ENCODE measurements at places on chromosomes 7 and 10. TPM values are rescaled to one million over a fixed set of nuclear protein-coding genes. Genes with fewer than 3 reads are reported as not detected.
A peak's percentile ranks its signal among the peaks of the same experiment; 100 is the strongest.

DNA sequence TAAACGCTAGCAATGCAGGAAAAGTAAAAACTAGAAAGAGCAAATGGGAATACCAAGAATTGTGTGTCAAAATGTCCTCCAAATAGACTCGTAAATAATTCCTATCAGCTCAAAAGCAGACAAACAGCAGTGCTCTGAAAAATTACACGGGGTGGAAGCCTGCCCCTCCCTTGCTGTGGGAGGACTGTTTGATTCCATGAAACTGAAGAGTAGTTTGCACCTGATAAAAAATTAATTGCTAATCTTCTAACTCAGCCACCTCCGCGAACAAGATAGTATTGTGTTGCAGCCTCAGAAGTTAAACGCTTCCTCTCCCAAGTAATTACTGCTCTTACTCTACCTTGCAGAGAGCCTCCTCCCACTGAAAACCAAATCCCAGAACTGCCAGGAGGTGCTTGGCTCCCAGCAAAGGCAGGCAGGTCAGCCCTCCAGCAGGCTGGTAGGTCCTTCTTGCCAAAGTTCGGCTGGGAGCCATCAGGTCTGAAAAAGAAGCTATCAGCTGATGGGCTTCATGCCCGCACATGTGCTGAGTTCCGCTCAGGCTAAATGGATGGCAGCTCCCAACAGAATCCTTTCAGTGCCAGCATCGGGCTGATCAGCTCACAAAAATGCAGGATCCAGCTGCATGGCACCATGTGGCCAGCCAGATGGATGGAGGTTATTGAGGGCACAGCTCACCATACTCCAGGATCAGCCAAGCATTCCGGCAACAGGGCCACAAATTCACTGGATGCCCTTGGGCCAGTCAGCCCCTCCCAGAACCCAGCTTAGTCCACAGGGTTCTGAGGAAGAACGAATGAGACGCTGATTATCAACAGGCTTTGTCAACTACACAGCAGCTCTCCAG is 37.1 kb downstream of the MAD1L1 start:
- DNase-seq, result no peak

DNA sequence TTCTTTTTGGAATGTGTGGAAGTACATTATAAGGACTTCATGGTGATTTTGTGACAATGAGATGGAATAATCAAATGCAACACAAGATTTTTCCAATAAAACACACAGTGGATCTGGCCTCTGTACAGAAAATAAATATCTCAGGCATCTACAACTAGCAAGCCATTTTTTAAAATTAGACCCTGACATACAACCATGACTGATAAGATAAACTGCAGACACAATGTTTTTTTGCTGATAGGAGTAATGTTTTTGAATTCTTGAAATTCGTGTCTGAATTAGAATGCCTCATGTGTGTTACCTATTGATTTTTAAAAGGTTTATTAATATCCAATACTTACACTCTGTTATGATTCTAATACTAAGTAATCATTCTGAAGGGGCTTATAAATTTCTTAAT is 328.1 kb downstream of the HGF start:
- no peak for DNase-seq

The LOXL4 gene
- 7.8 TPM for total RNA-seq

The MPP7 gene
- total RNA-seq, result 9.1 TPM

DNA sequence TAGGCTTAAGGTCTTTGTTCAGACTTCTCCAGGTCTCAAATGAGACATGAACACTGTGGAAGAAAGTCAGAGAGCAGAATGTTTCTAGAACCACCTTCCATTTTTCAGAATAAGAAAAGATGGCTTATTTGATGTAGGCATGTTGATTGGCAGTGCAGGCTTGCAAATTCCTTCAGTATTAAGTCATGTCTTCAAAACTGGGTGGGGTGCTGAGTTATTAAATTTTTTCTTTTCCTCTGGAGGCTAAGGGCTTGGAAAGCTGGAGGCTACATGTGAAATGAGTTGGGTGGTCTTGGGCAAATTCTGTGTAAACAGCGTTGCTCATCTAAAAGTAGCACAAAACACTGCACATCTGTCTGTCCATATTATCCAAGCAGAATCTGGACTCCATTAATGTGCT is 62.8 kb downstream of the PRTFDC1 start:
- peak; percentile 65 for DNase-seq

DNA sequence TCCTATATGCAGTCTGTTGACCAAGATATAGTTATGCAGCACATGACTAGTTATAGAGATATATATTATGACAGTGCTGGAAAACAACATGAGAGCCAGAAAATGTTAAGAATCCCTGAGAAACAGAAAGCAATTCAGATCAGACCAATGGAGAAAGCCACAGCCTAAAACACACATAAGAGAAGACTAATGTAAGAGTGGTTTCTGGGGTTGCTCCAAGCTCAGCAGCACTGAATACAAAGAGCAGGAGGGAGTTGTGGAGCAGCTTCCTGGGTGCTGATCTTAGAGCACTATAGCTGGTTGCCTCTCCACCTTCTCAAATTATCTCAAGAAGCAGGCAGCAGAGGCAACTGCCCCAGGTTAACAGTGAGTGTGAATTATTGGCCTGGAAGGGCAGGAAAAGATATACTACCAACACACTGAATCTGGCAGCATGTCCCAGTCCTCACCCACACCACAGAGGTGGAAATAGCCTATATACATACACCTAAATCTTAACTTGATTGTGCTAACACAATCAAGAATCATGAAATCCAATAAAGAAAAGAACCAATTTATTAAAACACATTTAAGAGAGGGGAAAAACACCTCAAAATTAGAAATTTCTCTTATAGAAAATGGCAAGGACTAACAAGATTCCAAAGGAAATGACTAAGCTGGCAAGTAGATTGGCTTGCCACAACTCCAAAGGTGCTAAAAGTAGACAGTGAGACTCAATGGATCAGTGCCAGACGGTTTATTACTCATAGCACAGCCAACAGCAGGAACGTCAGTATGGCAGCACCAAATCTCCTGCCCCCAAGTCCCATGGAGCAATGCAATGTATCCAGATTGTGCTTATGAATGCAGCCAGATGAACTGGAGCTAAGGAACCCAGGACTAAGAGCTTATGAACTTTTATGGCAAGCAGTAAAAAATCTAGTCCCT is 5.1 kb downstream of the PTTG1IP2 start:
- peak; percentile 86 for DNase-seq

The CUX1 gene
- 39.6 TPM for total RNA-seq

The NRP1 gene
- total RNA-seq, result 482 TPM

GRCh38 chr10:43135656-43136055 is 2.6 kb upstream of the CSGALNACT2 start:
- DNase-seq, result no peak

GRCh38 chr10:75451831-75452230 is 20.4 kb downstream of the LRMDA start:
- DNase-seq, result no peak

- peak; percentile 53 for DNase-seq
These were observed 2.9 kb upstream of the RBM20 start for GRCh38 chr10:110641256-110641655.

DNA sequence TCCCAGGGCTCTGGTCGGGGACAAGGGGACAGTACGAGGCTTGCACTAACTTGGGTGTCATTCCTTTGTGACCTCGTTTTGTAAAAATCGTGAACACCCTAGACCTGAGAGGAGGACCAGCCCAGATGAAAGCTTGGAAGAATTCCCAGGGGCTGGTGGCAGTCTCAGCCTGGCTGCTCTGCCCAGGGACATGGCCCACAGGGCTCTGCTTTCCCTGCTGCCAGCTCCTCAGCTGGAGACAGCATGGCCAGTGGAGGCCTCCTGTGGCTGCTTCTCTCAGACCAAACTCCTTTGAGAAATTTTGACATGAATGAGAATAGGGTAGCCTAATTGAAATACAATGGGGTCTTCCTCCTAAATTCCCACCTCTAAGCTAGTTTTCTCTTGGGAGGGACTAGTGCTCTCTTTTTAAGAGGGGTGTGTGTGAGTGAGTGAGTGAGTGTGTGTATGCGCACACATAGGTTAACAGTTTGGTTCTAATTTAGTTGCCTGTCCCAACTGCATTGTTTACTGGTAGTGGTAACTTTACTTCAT is 140.3 kb upstream of the EFCAB10 start:
- DNase-seq, result no peak

DNA sequence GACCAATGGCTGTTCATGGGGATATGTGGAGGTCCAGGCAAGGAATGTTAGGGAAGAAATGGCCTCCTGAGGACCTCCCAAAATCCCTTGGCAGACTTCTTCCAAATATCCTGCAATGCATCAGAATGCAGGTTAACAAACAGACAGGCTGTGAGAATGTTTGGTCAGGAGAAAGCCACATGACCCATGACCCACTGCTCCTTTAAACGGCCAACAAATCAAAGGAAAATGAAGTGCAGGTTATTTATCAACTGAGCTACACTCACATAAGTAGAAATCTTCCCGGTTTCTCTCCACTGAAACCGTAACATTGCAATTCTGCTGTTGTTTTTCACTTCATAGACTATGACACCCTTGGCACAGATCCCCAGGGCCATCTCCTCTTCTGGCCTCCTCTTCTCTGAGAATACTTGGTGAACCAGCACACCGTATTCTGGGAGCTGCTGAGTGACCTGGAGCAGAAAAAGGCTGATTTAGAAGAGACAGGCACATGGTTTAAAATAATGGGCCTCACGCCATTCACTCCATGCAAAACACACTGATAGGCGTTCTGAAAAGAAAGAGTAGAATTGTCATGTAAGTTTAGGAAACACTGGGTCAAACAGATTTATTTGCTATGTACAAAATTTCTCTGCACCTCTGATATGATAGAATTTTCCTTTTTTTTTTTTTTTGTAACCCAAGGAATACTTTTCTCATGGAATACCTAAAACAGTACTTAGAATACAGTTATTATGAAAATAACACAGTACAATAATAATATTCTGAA is 67.8 kb downstream of the FRMPD2 start:
- no peak for DNase-seq

DNA sequence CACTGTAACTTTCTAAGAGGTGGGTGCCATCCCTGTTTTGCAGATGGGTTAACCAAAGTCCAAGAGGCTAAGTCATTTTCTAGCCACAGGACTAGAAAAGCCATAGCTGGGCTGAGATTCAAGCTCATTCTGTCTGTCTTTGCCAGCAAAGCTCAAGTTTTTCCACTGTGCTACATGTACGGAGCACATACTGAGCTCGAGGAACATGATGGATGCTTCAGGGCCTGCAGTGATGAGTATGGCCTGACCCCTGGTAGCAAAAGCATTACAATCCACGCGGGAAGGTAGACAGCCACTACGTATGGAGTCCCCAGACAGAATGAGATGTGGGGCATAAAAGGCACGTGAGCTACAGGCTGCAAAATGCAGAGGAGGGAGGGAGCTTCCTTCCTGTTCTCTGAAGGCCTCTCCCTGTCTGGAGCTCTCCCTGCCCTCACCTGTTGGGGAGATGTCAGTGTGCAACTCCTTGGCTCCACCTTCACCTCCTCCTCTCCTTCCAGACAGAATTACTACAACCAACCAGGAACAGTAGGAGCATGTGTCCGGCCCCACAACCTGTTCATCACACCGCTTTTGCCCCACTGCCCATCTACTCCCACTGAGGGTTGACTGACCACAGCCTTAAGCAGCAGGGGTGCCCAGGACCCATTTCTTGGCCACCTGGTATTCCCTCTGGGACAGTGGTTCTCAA is 16.4 kb downstream of the ITPRIP start:
- no peak for DNase-seq

GRCh38 chr10:30534465-30535144 is 94.9 kb downstream of the LYZL2 start:
- peak; percentile 78 for DNase-seq

DNA sequence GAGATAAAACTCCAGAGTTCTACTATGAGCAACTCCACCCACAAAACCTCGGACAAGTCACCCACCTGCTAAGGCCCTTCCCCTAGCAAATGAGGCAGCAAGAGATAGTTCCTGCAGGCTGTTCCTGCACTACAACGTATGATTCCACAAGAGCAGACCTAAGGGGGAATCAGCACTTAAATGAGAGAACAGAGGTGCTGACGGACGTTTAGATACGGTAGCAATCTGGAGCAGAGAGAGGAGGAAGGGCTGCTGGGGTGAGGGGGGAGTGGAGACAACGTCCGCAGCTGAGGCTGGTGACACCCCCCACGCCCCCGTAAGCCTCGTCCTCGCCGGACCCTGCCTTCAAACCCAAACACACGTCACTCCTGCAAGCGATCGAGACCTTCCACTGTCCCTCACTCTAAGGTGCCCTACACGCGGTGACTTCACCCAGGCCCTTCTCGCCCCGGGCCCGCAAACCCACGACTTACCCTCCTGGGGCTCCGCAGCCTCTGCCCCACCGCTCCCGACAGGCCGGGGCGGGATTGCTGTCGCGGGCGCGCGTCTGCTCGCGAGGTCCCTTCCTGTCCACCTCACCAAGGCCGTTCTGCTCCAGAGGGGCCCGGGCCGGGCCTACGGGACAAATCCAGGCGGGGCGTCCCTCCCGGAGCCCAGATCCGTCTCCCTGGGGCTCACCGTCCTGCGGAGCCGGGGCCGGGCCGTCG is 635 bp downstream of the ZNF12 start:
- no peak for DNase-seq

- no peak for DNase-seq
These were observed 5.8 kb downstream of the ZSCAN25 start for GRCh38 chr7:99622596-99622995.

DNA sequence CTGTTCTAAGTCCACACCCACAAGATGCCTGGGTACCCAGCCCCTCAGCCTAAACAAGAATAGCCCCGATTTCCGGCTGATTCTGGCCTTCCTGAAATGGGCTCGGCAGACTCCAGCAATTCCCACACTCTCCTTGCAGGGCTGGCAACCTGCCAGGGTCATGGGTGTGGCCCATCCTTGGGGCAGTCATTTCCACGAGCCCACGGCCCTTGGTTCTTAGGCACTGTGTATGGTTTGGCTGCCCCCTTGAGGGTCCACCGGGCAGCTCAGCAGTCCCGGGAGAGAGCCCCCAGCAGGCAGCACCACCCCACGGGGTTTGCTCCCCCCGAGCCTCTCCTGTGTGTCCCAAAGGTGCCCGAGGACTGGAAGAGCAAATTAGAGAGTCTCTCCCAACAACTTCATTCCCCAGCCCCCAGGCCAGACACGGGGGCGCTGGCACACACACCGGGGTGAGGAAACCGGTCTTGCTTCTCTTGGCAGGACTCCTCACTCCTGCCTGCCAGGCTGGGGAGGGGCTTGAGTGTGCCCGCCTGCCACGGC is 142.2 kb downstream of the EMX2 start:
- peak; percentile 51 for DNase-seq

GRCh38 chr7:3588341-3588740 is 287.3 kb downstream of the SDK1 start:
- DNase-seq, result no peak

- no peak for DNase-seq
These were observed 60.1 kb downstream of the ASB13 start for GRCh38 chr10:5606321-5606720.

DNA sequence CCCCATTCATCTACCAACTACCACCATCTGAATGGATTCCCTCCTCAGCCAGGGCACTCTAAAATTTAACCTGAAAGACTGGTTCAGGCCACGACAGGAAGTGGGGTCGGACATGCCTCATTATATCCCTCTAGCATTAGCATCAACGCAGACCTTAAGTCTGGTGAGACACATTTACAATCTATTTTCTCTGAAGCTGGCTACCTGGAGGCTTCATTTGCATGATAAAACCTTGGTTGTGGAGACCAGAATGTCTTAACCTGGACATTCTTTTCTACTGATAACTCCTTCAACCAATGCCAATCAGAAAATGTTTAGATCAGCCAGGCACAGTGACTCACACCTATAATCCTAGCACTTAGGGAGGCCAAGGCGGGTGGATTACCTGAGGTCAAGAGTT is 42.3 kb downstream of the SVOPL start:
- no peak for DNase-seq

GRCh38 chr7:45709168-45710042 is 135.2 kb downstream of the ADCY1 start:
- no peak for DNase-seq

- DNase-seq, result no peak
These were observed 71.4 kb upstream of the RHEB start for GRCh38 chr7:151590850-151591771.

GRCh38 chr7:5595545-5596045 is 172.0 kb upstream of the TNRC18 start:
- peak; percentile 49 for DNase-seq

Data from PC-3 (cell line).